Inflammatory macrophage (primary cell): ENCODE measurements at places on chromosomes 5 and 9.

- DNase-seq = peak; percentile 47
Observed at GRCh38 chr5:125408448-125409233, 662.2 kb upstream of the ZNF608 start.

GRCh38 chr5:77844623-77845323 is 68.6 kb upstream of the TBCA start:
- no peak for DNase-seq

GRCh38 chr5:173507171-173507570 is 109.3 kb downstream of the BOD1 start:
- no peak for DNase-seq

- no peak for DNase-seq
Observed at GRCh38 chr5:38115318-38115827, 143.0 kb upstream of the EGFLAM start.

GRCh38 chr5:168365581-168366081 is 74.2 kb downstream of the WWC1 start:
- no peak for DNase-seq

DNA sequence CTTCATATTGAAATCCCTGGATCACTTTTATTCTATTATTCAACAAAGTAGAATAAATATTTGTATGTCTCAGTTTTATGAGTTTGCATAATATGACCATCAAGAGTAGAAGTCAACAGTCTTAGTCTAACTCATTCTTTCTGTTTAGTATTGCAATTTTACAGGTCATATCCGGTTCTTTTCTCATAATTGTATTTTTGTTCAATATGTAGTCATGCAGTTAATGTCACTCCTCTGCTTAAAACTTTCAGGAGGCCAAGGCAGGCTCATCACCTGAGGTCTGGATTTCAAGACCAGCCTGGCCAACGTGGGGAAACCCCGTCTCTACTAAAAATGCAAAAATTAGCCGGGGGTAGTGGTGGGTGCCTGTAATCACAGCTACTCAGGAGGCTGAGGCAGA is 148.4 kb upstream of the TRPM3 start:
- no peak for DNase-seq

GRCh38 chr5:110269478-110270142 is 456.9 kb downstream of the TMEM232 start:
- no peak for DNase-seq

GRCh38 chr9:136219276-136219675 is 14.3 kb upstream of the LHX3 start:
- DNase-seq = no peak

- DNase-seq = no peak
Observed at GRCh38 chr5:74205767-74206578, 434.6 kb downstream of the ENC1 start.

DNA sequence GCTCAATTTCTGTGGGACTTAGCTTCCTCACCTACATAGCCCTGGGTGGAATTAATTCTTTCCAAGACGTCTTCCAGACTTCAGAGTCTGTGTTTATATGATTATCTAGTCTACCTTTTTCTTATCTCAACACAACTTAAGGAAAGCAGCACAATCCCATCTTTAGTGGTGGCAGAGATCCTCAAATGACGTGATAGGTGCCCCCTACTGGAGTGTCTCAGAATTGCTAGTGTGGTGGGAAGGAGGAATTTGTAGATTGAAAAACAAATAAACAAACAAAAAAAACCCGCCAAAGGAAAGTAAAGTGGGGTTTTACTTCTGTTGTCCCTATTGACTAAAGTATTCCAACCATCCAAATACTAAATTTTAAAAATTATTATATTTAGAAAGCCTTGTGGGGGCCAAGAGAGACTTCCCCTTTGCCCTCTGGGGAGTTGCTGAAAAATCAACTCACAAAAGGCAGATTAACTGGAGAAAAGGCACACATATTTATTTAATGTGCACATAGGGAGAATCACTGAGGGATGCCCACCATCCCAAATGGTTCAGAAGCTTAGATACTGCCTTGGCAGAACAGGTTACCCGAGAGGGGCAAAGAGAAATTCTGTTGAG is 283.3 kb downstream of the TMEM167A start:
- DNase-seq = no peak

- DNase-seq = no peak
Observed at GRCh38 chr9:92617951-92618510, 51.9 kb downstream of the IPPK start.

DNA sequence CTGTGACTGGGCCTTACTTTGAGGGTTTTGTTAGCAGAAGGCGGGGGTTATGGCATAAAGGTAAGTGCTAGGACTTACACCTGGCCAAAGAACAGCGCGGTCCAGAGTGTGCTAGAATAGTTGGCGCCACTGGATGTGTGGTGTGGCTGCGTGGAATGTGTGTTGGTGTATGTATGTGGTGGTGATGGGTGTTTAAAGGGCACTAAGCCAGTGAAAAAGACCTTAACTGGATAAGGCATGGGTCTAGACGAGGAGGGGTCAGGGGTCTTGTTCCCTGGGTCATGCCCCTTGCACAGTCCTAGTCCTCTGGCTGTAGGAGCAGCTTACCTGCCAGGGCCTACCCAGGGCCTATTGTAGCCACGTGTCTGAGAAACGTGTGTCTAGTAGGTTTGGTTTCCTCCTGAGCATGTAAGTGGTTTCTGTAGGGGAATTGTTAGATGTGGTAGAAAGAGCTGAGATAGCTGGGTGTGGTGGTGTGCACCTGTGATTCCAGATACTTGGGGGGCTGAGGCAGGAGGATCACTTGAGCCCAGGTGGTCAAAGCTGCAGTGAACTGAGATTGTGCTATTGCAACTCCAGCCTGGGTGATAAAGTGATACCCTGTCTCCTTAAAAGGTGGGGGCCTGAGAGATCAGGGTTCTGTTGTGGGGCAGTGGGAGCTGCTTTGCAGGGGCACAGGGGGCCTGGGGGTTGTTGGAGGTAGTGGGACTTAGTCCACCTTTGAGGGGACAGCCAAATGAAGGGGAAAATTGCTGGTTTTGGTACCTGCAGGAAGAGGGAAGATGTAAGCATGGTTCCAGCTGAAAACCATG is 55.2 kb downstream of the HSPA4 start:
- no peak for DNase-seq

DNA sequence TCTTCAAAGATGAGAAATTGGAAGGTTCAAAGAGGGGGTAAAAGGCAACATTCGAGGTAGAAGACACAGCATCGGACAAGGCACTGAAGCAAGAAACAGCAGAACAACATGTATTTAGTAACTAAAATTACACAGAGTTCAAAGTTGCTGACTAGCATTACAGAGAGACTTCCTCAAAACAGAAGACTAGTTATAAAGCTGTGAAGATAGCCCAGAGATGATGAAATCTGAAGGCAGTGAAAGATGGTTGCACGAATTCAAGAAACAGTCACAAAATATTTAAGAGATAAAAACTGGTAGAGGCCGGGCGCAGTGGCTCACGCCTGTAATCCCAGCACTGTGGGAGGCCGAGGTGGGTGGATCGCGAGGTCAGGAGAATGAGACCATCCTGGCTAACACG is 16.3 kb downstream of the MAPKAP1 start:
- peak; percentile 74 for DNase-seq

DNA sequence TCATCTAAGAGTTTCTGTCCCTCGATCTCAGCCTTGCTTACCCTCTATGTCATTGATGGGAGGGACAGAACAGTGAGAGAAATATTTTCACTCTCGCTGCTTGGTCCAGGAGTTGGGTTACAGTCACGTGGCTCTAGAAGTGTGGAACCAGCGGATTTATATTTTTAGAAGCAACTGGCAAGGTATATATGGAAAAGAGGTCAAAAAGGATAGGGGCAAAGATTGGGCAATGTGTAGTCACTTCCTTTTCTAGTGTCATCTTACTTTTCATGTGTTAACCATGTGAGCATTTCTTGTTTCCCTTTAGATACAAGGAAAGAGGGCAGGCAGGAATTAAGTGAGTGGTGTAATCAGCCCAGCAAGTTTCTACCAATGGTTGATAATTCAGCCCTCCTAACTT is 111.5 kb upstream of the ZNF366 start:
- DNase-seq = peak; percentile 37

GRCh38 chr5:129496864-129497595 is 36.9 kb downstream of the ADAMTS19 start:
- DNase-seq = no peak

DNA sequence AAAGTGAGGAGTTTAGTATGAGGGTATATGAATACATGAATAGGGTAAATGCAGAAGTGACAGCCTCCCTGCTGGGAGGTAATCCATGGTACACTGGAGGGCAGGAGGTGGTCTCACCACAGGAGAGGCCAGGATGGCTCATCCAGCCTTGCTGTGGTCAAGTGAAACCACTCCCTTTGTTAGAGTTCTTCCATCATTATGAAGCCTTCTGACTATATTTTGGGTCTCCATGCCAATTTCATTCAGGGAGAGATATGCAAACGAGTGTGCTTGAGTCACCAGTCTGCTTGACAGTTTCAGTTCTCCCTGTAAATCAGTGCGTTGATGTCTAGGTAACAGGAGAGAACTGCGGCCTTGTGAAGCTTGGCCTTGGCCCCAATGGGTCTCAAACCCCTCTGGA is 16.4 kb downstream of the PPP3R2 start:
- DNase-seq = no peak

GRCh38 chr9:23674016-23674585 is 151.9 kb downstream of the ELAVL2 start:
- no peak for DNase-seq

- peak; percentile 59 for DNase-seq
Observed at GRCh38 chr9:6354072-6354686, 26.0 kb downstream of the TPD52L3 start.

- DNase-seq = peak; percentile 1
Observed at GRCh38 chr9:89613912-89614892, 9.4 kb downstream of the GADD45G start.

- DNase-seq = no peak
Observed at GRCh38 chr9:33289936-33290246, 425 bp upstream of the NFX1 start.

DNA sequence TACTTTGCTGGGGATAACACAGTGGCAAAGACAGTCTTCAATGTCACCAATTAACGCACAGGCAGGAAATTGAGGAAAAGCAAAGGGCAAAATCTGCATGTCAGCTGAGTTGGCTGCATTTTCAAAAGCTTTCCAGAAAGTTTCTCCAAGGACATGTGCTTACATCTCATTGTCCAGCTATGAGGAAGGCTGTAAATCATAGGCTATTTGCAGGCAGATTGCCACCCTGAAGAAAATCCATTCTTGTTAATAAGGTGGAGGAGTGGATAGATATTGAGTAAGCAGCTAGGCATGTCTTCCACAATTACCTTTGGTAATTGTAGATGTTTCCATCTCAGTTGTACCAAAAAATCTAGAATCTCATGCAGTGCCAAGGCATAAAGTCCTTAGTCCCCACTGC is 278.0 kb upstream of the NUDT12 start:
- no peak for DNase-seq

GRCh38 chr9:128420060-128420650 is 502 bp upstream of the CERCAM start:
- DNase-seq = peak; percentile 57

- peak; percentile 35 for DNase-seq
Observed at GRCh38 chr5:14250084-14250695, 107.0 kb downstream of the TRIO start.

DNA sequence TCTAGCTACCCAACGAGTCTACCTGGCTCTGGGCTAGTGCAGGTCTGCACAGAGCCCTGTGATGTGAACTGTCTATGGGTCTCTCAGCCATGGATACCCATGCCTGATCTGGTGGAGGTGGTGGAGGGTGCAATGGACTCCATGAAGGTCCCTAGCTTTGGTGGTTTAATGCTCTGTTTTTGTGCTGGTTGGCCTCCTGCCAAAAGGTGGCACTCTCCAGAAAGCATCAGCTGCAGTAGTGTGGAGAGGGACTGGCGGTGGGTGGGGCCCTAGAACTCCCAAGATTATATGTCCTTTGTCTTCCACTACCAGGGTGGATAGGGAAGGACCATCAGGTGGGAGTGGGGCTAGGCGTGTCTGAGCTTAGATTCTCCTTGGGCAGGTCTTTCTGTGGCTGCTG is 290.1 kb downstream of the AGTPBP1 start:
- no peak for DNase-seq

GRCh38 chr9:68747043-68747533 is 42.0 kb downstream of the PIP5K1B start:
- no peak for DNase-seq

- DNase-seq = no peak
Observed at GRCh38 chr9:35396560-35397215, 93.2 kb upstream of the RUSC2 start.

GRCh38 chr5:76606701-76607100 is 16.5 kb downstream of the F2RL2 start:
- DNase-seq = no peak

- DNase-seq = peak; percentile 86
Observed at GRCh38 chr9:83472764-83473163, 65.4 kb downstream of the FRMD3 start.

- DNase-seq = no peak
Observed at GRCh38 chr5:82295144-82295543, 17.0 kb upstream of the RPS23 start.

DNA sequence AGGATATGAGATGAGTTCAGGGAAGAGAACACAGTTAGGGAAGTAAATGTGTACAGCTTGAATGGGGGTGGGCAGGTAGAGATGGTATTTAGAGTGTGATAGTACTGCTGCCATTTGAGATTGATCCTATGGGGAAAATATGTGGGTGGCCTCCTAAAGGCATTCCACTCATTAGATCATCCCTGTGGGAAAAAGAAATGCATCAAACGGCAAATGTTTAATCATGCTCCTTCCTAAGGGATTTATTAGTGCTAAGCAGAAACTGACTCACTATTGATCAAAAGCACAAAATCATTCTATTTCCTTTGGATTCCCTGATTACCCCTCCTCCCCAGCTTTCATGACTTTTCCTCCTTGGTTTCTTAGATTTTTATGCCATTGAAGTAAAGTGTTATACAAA is 36.4 kb upstream of the SMC5 start:
- DNase-seq = no peak

DNA sequence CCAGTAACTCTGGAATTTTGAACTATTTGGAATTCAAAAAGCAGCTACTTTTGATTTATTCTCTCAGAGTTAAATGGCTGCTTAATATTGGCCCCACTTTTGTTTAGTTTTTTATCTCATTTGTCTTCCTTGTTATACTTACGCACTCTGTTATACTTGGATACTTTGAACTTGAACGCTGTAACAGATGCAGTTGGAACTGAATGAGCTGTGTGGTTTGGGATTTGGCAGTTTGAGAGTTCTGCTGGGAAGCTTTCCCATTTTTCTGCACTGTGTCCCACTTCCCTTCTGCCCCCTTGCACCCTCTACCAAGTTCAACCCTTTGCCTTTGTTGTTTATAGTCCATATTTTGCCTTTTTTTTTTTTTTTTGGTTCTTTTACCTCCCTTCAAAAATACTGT is 3.8 kb downstream of the RHOBTB3 start:
- no peak for DNase-seq
